ENCODE measurements at places on chromosomes 2 and 18.

- no peak for DNase-seq
Measured at GRCh38 chr2:239283961-239284795, 116.6 kb downstream of the HDAC4 start.

- DNase-seq = no peak
Measured at GRCh38 chr2:134127496-134127895, 126.4 kb upstream of the MGAT5 start.

- no peak for DNase-seq
Measured at GRCh38 chr2:174051741-174052583, 86.8 kb upstream of the SP3 start.

DNA sequence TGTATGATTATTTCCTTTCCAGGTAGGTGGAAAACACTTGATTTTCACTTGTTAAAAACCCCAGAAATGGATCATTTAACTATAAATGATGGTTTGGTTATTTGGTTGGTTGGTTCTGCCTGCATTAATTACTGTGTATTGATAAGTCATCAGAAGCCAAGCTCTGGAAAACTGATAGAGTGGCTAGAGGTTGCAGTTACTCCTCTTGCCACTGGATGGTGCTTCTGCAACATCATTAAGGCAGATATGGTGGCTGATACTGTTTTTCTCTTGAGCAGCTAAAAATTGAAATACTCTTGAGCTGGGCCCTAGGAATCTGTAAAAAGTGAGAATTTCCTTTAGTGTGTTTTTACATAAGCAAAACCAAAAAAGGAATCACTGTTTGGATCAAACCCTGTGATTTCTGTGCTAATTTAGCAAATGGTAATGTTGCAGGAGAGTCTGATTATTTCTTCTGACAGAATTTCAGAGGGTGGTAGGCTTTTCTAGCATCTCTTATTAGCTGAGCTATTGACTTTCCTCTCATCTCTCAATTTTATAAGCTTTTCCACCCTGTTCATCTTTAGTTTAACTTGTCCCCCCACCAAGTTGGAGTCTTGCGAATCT lies 54.3 kb downstream of the RAB10 start:
- DNase-seq = peak; percentile 63

GRCh38 chr18:24039671-24040070 lies 25.1 kb downstream of the TTC39C start:
- no peak for DNase-seq

Data from dermis blood vessel endothelial cell (primary cell).